ENCODE measurements at places on chromosomes 6 and 20.

- peak; percentile 33 for DNase-seq
Observed at GRCh38 chr6:158031381-158032353, 50.0 kb downstream of the SYNJ2 start.

- no peak for DNase-seq
Observed at GRCh38 chr20:47673671-47673955, 111.7 kb downstream of the SULF2 start.

GRCh38 chr6:148500402-148500801 is 157.8 kb downstream of the SASH1 start:
- DNase-seq: no peak

DNA sequence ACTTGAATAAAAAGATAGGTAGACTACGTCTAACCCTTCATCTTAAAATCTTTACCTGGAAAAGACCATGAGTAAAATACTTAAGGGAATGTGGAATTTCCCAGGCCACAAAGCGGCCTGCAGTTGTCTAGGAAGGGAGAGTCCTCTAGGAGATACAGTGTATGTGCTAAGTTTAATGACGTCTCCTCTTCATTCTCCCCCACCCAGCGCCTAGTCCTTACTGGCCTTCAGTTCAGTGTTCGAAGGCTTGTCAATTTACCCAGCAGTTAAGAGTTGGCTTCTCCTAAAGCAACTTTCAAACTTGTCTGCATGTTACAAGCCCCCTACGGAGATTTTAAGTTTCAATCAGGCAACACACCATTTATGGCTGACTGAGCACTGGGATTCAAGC is 35.2 kb downstream of the HFE start:
- DNase-seq: no peak

- DNase-seq: no peak
Observed at GRCh38 chr20:48619126-48620101, 208.4 kb downstream of the PREX1 start.

DNA sequence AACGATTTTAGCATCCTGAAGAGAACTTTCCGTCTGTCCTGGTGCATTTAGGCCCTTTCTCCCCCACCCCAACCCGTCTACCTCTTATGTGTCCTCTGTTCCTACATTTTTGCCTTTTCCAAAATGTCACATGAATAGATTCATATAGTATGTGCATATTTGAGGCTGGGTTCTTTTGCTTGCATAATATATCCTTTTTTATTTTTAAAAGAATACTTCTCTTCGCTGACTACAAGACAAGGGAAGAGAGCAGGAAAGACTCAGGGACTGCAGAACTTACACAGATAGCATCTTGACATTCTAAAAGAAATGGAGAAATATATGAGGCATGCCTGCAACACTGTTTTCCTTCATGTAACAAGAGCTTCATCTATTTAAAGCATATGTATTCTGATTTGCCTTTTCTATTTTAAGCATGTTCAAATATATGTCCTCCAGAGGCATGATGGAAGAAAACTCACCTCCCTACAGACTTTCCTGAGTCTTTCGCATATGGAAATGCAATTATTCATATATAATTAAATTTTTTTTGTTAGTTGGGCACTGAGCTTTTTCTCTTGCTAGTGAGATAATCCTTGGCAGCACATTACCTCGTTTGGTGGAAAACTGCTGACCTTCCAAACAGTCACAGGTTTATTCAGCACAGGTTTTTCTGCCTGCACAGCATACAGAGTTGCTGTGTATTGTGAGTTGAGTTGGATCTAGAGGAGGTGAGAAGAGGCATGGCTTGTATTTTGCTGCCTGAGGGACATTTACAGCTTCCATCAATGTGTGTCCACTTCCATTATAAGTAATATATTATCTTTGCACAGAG is 170.0 kb downstream of the AKAP7 start:
- no peak for DNase-seq

DNA sequence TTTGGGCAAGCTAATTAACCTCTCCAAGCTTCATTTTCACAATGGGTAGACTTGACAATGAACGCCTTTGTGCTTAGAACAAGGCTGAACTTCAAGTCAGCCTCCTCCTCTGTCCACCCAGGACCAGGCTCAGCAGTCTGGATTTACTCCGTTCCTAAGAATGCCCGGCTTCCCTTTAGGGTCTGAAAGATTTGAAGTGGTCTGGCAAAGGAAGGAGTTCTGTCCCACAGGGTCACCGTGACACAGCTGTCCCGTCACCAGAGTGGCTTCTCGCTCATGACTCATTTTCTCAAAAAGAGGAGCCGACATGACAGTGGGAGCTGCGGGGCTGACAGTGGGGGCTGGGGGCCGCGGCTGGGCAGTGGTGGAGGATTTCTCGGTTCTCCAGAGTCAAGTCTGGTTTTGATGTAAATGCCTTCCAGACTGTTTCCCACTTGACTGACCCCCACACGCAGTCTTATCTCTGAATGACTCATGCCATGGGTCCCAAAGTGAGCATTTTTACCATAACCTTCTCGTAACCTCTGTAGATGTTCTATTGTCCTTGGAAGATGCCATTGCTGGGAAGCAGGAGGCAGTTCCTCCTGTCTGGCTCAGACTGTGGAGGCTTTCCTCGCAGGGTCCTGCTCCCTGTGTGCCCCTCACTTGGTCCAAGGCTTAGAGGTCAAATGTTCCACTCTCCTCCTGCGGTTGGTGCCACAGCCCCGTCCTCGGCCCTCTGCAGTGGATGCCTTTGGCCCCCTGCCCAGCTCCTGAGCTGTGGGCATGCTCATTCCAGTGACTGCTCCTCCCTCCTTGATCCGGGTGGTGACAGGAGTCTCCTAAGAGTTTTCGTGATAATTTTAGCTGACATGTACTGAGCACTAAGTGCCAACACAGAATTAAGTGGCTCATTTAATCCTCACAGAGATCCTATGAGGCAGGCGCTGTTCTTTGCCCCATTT is 253.1 kb downstream of the FNDC1 start:
- DNase-seq: no peak

DNA sequence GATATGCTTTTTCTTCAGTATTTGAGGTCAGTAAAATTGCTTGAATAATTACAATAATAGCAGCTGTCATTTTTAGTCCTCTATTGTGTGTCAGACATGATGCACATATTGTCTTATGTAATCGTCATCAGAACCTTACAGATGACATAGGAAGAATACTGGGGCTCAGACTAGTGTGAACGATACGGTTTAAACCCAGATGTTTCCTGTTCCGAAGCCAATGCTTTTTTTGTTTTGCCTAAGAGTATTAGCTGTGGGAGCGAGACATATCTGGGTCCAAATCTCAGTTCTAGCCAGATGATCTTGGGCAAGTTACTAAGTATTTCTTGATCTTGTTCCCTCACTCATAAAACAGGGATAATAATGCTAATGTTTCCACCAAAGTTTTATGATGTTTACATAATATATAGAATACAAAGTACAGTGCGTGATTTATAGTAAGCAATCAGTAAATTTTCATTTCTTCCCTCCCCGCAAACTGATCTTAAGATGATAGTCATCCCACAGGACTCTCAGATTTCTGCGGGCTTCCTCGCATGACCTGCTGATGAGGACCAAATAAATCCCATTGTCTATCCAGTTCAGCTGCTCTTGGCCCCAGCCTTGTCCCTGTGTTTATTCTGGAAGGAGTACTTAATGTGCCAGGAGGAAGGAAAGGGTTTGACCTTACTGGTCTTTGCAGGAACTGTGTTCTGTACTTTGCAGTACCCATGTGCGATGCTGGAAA is 98.2 kb downstream of the CAP2 start:
- no peak for DNase-seq

DNA sequence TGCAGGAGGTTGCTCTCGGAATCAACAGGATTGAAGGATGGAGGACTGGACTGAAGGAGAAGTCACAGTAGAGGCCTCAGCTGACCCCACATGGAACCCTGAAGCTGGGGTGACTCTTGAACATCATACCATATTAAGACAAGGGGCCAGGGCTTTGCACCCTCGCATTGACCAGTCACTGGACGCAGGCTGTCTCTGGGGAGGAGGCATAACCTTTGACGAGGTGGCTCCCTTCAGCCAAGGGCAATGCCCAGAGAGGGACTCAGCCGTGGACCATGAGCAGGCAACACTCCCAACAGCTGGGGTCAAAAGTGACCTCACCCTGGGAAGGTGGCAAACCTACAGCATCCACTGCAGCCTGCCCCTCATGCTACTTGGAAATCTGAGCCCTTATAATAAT is 21.7 kb downstream of the PACSIN1 start:
- DNase-seq: no peak

DNA sequence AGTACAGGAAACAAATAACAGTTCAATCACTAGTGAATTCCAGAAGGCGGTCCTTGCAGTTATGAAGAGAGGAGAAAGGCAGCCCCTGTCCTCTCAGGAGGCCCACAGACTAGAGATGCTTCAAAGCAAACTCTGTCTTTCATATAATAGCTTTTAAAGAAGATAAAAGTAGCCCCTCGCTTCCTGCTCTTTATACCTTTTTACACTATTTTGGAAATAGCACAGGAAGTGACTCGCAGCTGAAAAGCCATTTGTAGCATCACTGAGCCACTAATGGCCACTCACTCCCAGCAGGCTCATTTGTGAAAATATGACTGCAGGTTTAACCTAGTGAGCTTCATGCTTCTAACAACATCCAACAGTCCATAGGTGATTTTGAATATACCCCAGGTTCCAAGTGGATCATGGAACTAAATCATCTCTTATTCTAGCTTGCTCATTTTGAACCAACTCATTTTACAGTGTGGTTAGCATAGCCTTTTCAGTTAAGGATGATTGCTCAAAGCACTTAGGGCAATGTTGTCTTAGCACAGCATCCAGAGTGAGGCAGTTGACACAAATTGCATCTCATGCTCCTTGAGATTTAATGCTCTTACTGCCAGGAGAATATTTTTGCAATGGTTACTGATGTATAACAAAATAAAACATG is 136.0 kb upstream of the NRSN1 start:
- no peak for DNase-seq

GRCh38 chr6:87723170-87724078 is 21.4 kb upstream of the AKIRIN2 start:
- DNase-seq: no peak

DNA sequence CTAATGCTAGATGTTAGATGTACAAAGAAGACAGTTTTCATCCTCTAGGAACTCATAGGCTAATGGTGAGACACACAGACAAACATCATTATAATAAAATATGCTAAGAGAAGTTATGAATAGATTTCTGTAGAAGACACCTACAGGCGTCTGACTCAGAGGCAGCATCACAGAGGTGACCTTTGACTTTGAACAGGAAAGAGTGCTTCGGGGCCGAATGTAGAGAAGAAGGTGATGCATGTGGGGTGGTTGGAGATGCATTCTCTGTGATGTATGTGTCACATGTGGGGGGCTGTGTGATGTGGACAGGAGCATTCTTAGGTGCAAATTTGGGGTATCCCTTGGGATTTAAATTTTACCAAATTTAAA is 6.8 kb downstream of the GUCA1A start:
- DNase-seq: peak; percentile 16

DNA sequence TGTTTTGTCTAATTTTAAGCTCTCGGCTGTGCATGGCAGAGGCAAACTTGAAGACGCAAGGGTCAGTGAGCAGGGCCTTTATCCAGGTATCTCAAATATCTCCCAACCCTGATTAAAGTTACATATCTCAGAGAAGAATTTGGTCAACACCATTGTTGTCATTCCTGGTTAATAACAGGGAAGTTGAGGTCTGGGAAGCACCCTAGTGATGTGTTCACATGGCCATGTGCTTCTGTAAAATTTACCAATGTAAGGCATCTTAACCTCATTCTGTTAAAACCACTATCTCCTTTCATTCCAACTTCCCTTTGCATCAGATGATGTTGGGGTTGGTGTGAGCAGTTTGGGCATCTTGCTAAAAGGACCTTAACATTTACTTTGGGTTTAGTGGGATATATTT is 4.0 kb upstream of the FAM110A start:
- no peak for DNase-seq

DNA sequence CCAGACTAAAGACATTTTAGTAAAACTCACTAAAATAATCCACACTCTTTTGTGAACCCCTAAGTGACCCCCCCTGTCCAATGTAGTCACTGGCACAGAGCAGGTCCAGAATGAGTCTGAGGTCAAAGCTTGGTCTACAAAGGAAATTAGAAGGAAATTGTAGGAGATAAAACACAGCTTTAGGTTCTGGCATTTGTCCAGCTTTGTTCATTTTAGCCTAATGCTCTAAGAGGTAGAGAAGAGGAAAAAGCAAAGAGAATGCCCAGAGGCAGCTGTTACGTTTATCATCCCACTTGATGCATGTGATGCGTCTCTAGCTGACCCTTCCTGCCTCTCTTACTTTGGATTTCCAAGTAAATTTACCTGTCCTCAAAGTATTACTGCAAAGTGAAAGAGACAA is 62.5 kb downstream of the CNKSR3 start:
- no peak for DNase-seq

- no peak for DNase-seq
Observed at GRCh38 chr6:83707829-83708545, 914 bp downstream of the SNAP91 start.

- no peak for DNase-seq
Observed at GRCh38 chr6:6052216-6052615, 45.5 kb upstream of the NRN1 start.

GRCh38 chr6:145588981-145589380 is 146.3 kb downstream of the EPM2A start:
- DNase-seq: no peak

DNA sequence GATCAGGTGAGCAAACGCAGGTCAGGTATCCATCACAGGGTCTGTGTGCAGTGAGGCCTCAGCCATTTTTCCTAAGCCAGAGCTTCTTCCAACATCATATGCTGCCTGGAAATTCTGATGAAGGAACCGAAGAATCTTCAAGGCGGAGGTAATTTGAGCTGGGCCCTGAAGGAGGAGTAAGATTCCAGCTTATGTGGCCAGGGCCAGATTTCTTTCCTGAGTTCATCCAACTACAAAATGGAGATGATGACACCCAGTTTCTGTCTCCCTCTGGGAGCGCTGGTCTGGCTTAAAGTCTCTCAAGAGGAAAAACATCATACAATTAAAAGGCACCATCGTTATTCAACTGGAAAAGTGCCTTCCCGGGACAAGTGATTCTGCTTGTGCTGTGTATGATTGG is 6.9 kb upstream of the MANBAL start:
- DNase-seq: no peak

DNA sequence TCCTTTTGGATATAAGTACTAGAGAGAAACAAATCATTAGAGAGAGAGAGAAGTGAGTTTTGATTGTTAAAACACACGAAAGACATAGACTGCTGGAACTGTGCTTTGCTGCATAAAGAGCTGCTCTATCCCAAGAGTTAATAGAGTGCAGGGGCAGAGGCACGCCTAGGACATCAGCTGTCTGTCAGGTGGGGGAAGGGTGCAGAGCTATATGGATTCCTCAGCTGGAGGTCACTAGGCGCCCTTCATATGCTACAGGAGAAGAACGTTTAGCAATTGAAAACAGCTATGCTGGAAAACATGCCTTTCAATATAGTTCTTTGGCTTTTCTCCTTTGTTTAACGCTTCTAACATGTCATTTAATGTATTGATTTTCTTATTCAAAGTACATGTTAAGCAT is 169.0 kb upstream of the MCHR2 start:
- no peak for DNase-seq
